Bronchial epithelial cell (primary cell): ENCODE measurements at places on chromosomes 5 and 9.

GRCh38 chr5:116640236-116640635 lies 65.6 kb upstream of the SEMA6A start:
- peak; percentile 69 for DNase-seq

DNA sequence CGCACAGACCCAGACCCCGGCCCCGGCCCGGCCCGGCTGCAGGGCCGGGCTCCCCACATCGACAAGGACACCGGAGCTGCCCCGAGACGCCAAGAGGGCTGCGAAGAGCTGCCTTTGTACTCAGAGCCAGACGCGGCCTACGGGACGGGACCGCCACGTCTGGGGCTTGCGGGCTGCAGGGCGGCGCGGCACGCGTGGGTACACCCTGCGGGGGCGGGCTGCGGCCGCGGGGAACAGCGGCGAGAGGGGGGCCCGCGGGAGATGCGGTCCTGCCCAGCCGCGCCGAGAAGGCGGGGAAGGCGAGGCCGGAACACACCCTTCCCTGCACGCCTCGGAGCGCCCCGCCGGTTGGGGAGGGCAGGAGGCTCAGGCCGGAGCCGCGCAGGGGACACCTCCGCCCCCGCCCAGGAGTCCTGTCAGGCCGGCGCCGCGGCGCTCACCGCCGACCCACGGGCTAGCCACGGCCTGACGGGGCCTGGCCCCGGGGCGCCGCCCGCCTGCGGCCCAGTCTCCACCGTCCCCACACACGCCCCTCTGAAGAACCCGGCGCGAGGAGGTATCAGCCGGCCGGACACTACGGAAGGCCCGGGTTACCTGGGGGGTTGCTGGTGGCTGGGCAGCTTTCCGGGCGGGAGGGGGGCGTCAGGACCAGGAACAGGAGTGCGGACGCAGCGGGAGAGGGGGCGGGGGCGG lies 478 bp downstream of the RAB14 start:
- DNase-seq, result no peak

- no peak for DNase-seq
These were observed 158.1 kb downstream of the RAB3C start for GRCh38 chr5:58740956-58741355.

DNA sequence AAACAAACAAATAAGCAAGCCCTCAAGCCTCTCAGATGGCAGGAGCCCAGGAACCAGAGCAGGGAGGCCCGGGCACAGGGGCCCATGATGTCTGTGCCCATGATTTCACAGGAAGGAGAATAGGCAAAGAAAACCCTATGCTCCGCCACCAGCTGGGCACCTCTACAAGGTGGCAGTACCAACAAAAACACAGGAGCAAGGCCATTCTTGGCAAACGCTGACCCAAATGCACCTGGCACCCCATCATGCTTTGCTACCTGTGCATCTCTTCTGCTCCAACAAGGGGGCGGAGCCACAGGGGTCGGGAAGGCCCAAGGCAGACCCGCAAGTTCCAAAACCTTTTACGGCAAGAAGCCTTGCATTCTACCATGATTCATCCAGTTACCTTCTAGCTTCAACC lies 3.1 kb downstream of the BRD3 start:
- DNase-seq, result no peak

GRCh38 chr5:143156086-143156485 lies 247.4 kb downstream of the NR3C1 start:
- no peak for DNase-seq

DNA sequence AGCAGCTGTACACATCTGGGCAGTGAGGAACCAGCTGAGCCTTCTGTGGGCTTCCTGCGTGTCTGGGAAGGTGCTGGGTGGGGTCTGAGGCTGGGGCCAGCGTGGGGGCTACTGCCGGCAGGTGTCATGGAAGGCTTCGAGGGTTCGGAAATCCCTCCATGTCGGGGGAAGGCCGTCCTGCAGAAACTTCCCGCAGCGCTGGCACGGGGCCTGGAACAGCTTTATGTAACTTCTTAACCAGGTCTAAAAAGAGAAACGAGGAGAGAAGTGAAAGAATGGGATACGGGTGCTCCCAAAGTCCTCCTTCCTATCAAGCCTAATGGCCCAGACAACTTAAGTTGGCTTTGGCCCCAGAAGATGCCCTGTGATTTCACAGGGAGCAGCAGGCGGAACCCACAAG lies 120.6 kb upstream of the RAPGEF1 start:
- no peak for DNase-seq

DNA sequence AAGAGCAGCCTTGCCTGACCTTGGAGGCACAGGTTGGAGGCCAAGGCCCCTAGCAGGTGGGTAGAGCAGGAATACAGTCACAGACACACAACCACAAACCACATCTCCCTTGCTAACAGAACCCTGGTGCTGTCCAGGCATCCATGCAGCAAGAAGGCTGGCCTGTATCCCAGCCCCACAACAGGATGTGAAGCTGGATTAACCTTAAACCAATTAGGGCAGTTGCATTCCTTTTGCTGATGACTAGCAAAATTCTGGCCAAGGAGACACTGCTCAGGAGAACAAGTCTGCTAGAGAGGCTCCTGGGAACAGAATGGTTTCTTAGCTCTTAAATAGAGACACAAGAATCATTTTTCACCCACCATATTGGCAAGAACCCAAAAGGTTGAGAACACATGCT lies 97.8 kb downstream of the C5orf15 start:
- peak; percentile 2 for DNase-seq

GRCh38 chr9:2015581-2016407 lies 647 bp downstream of the SMARCA2 start:
- DNase-seq, result peak; percentile 22

DNA sequence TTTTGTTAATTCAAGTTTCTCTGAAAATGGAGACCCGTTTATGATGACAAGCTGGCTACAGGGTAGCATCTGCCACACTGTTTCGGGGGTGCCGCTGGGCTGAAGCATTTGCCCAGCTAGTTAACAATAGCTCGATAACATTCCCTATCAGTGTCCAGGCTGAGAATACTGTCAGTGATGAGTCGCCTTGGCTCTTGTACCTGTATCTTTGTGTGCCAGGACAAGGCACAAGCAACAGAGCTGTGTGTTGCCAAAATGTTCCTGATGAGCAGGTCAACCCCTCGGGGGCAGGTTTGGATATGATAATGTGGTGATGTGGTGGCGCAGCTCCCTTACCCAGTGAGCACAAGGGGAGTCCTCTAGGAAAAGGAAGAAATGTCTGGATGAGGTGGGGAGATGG lies 7.0 kb downstream of the TGFBI start:
- no peak for DNase-seq

DNA sequence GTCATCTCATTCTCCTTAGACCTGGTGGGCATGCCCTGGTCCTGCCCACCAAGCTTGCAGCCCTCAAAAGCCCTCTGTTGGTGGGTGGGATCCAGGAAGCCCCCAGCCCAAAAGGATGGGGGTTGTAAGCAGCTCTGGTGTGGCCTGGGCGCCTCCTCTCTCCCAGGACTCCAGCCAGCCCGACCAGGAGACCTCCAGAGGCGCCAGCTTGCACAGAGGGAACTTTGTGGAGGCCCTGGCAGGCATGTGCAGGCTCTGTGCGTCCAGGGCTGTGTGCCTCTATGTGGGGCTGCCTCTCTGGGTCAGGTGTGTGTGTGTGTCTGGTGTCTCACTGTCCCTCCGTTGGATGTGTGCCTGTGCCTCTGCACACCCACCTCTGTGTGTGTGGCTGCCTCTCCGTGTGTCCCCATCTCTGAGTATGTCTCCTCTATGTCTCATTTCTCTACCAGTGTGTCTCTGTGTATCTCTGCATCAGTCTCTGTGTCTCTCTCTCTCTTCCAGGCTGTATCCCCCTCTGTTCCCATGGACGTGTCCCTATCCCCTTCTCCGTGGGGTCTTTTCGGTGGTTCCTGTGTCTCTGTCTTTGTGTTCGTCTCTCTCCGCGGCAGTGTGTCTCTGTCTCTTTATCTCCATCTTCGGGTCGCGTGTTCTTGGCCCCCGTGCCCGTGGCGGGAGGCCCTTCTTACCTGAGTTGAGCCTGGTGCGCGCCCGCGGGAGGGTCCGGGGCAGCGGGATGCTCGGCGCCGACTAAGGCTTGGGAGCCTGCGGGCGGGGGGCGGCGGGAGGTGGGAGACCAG lies 501 bp downstream of the ENHO start:
- no peak for DNase-seq

- peak; percentile 69 for DNase-seq
These were observed 692 bp downstream of the PSAT1 start for GRCh38 chr9:78297672-78297961.

DNA sequence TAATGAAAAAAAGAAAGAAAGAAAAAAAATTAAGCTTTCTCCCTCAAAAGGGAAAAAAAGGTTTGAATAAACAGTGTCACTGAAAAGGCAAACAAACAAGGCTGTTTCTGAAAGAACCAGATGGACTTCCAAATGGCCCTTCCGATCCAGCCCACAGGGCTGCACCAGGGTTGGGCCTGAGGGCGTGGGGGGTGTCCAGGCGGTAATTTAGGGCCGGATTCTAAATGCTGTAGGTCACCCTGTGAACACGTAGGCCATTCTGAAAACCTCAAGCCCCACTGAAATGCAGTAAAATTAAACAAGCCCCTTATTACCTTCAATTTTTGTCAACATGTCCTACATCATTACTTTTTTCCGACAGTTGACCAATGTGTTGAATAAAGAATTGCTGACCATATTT lies 132.1 kb downstream of the HSD17B3 start:
- DNase-seq, result no peak

DNA sequence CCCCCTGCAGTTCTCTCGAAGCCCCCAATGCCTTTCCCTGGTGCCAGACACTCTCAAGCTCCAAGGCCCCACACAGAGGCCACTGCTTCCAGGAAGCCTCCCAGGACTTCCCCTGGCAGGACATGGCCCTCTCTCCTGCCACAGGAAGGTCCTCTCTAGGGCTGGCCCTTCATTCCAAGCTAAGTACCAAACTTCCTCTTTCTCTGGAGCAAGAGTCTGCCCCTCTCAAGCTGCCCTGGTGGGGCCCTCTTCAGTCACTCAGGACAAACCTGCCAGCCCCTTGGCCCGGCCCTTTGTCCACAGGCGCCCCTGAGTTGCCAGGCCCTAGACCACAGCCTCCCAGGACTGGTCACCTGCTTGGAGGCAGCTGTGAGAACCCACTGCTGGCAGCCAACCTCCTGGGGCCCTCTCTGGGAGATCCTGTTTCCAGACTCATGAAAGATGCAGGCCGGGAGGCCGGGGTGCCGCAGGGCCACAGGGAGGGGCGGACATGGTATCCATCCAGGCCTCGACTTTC lies 6.6 kb downstream of the NINJ1 start:
- DNase-seq, result no peak

DNA sequence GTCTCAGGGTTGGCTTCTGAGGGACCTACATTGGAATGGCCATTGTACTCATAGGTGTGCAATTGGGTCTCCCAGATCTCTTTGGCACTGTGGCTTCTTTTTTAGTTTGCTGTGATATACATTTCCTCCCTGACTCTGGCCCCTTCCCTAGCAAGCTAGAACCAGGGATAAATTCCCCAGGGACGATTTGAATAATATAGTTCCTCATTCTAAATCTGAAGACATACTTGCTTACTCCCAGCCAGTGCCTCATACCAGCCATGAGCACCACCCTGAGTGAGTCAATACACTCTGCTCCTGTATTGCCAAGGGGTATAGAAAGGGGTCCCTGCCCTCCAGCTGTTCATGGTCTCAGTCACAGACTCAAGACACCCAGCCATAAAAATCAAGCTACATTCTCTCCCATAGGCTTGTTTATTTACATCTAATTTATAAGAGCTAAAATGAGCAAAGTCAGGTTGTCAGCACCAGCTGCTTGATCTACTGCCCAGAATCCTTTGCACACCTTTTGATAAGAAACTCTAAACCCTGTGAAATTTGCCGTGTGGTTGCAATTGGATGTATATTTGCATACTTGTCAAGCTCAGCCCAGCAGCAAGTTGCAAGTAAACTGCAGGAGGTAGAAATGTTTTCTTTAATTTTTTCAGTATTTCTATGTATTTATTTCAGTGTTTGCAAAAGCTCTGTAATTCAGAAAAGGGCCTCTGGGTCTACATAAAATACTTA lies 219.9 kb upstream of the IRX1 start:
- DNase-seq, result no peak

- no peak for DNase-seq
These were observed 88.3 kb downstream of the PIK3R1 start for GRCh38 chr5:68303754-68304420.

- DNase-seq, result peak; percentile 60
These were observed 4.4 kb downstream of the RIMOC1 start for GRCh38 chr5:41908374-41909079.

GRCh38 chr9:106069241-106069640 lies 374.9 kb downstream of the TMEM38B start:
- no peak for DNase-seq
